ENCODE measurements at places on chromosomes 5 and 9.

- no peak for DNase-seq
Observed at GRCh38 chr5:94180761-94181160, 437.6 kb downstream of the KIAA0825 start.

DNA sequence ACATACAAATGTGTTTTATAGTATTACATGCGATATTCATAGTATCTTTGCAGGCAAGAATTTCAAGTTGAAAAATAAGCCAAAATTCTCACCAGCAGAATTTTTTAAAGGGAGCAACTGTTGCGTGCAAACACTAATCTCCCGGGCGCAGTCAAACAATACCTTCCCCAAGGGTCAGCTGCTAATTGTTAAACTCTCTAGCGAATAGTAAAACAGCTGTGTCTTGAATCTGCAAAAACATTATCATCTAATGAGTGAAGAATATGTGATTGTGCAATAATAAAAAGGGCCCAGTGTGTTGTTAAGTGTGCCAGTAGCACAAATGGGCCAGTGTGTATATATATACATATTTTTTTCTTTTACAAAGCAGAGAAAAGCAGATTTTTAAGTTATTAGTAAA lies 131.4 kb downstream of the CCDC192 start:
- DNase-seq = no peak

DNA sequence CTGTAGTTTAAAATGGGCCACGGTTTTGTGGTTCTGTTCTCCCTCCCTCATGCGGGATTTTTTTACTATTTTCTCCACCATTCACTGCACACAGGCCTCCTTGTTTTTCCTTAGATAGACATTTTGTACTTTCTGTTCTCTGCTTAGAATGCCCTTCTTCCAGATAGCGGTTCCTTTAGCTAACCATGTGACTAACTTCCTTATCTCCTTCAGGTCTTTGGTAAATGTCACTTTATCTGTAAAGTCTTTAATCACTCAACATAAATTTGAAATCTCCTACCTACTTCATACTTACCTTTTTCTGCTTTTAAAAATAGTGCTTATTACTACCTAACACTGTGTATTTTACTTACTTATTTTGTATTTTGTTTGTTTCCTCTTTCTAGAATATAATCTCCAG lies 15.0 kb downstream of the FER start:
- no peak for DNase-seq

GRCh38 chr5:80442742-80443141 lies 34.9 kb downstream of the ZFYVE16 start:
- DNase-seq = no peak

- DNase-seq = no peak
Observed at GRCh38 chr9:99826579-99826978, 4.9 kb downstream of the NR4A3 start.

GRCh38 chr9:89508951-89509615 lies 11.2 kb upstream of the SEMA4D start:
- DNase-seq = no peak

GRCh38 chr5:67061511-67061910 lies 135.1 kb downstream of the CD180 start:
- no peak for DNase-seq

- no peak for DNase-seq
Observed at GRCh38 chr9:128190516-128191405, 611 bp downstream of the CIZ1 start.

DNA sequence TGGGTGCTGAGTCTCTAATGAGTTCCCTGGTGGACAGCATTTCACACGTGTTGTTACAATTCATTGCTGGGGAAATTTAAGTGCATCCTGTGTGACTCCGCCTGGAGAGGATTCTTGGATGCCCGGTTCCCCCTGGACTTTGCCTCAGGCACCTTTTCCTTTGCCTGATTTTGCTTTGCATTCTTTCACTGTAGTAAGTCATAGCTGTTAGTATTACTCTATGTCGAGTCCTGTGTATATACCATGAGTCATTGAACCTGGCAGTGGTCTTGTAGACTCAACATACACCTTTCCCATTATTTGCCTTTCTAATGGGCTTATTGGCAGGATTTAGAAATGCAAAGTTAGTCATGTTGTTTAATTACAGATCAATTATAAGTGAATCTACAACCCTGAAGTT lies 81.9 kb upstream of the DHFR start:
- DNase-seq = no peak

DNA sequence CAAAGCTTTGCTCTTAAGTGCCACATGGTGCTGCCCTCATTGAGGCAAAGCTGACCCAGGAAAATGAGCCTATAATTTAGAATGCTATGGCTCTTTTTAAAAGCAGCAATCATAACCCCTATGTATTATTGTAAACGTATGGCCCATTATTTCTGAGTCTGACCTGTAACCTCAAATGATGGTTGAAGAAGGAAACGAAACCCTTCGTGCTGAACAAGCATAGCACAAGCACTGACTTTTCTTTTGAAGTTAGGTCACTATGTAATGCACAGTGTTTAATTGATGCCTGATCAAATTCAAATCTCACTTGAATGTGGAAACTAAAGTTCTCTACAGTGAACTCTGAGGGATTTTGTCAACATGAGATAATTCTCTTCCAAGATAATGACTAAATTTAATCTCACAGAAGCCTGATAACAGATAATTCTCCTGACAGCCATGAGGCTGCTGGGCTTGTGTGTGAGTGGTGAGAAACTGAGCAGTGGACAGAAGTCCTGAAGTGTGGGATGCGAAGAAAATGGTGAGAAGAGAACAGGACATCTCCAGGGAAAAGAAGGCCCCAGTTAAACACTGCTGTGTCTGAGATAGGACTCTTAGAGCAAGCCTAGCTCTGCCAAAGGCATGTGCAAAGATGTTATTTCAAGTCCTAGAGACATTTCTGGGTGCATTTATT lies 226.9 kb downstream of the MAN2A1 start:
- no peak for DNase-seq

DNA sequence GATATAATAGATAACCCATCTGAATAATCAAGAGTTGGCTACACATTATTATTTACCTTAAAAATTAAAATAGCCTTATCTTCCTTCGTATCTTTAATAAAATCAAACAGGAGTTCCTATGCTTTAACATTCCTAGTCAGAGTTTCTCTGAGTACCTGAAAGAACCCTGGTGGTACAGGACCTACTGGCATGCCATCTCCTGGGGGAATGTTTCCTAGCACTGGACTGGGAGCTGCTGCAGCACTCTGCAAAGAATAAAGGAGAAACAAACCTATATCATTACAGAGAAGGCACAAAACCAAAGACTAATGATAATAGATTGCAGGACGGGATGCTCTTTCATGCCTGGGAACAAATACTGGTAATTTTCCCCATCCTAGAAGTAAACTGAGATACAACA lies 119.5 kb upstream of the ACOT12 start:
- DNase-seq = no peak

DNA sequence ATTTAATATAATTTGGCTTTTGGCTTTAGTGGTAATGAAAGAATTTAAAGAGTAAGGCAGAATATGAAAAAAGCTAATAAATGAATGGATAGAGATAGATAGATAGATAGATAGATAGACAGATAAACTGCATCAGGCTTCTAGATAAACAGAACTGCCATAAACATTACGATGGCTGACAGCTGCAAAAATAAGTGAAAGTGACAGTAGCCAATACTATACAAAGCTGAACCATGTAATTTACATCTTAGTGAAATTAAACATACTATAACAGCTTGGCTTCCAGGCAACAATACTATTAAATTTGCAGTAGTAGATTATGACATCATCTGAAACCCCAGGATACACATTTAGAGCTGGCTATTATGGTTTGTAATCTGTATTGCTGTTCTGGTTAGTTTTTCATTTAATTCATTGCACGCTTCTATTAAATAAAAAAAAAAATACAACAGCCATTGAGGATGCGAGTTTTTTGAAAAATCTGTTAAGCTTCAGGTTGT lies 1354.8 kb downstream of the PTPRD start:
- no peak for DNase-seq

DNA sequence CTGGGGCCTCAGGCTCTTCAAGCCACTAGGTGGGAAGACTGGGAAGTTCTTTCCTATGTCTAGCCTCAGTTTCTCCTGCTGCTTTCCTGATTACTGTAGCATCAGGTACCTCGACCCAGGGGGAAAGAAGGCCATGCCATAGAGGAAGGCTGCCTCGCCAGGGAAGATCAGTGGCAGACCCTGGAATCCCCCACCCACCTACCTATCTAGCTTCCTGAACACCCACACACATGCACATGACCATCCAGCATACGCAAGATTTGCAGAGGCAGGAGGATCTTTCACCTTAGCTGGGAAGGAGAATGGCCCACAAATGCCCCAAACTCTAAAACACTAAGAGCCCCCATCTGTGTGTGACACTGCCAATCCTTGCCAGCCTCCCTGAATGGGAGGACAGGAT lies 8.0 kb downstream of the NR5A1 start:
- no peak for DNase-seq

- no peak for DNase-seq
Observed at GRCh38 chr5:84239494-84239893, 145.2 kb downstream of the EDIL3 start.

DNA sequence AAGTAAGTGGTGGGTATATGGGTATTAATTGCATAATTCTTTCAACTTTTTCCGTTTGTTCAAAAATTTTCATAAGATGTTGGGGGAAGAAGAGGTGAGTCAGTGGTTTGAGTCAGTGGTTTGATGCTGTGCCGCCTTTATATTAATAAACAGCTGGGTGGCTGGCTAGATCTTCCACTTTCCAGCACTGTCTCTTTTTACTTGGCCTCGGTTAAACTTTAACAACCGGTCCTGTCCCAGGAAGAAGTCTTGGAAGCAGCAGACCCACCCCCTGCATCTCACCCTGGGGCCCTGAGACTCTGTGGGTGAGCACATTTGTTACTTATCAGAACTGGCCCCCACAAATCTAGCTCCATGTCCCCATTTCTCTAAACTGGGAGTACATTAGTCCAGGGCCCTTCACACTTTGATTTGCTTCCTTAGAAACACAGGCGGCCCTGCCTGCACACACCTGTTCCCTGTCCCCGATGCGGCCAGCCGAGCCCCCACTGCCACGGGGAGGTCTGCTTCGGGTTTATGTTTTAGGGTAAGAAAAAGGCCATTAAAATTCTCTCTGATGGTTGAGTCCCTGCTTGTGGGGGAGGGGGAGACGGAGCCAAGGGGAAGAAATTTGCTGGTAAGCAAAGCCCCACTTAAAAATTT lies 90.7 kb downstream of the PTCH1 start:
- no peak for DNase-seq

DNA sequence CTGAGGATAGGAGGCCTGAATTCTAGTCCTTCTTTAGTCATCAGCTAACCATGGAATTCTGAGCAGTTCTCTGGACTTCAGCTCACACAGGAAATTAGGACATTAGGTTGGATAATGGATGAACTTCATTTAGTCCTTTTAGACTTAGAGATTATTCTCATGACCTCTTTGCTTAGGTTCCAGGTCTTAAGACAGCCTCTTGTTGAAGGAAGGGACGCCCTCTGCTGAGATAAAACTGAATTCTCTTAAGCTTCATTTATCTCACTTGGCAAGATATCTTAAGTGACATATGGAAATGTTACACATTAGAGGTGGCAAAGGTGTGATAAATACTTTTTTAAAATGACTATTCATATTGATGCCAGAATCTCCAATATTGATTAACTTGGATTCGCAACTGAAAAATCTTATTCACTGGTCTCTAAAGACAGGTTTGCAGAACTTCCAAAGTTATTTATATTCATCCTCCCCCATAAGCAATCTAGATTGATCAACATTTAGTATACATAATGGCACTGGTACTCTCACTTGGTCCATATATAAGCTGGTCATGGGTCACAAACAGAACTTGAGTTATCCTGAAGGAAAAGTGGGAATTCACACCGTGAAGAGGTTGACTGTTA lies 16.9 kb upstream of the ZNF366 start:
- no peak for DNase-seq

DNA sequence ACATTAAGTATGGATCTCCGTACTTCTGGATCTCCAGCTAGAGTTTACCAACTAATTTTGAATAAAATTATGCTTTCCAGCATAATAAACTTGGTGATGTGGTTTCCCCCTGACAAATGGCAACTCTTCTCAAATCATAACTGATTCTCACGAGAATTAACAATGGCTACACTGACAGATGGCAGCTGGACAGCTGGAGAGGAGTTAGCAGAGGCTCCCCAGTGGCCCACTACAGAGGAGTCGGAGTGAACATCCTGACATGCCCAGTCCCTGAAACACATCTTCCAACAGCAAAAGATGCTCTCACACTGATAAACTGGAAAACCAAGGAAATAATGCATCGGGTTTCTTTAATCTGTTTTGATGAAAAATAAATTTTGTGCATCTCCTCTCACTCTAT lies 239.6 kb downstream of the MAN2A1 start:
- DNase-seq = no peak

DNA sequence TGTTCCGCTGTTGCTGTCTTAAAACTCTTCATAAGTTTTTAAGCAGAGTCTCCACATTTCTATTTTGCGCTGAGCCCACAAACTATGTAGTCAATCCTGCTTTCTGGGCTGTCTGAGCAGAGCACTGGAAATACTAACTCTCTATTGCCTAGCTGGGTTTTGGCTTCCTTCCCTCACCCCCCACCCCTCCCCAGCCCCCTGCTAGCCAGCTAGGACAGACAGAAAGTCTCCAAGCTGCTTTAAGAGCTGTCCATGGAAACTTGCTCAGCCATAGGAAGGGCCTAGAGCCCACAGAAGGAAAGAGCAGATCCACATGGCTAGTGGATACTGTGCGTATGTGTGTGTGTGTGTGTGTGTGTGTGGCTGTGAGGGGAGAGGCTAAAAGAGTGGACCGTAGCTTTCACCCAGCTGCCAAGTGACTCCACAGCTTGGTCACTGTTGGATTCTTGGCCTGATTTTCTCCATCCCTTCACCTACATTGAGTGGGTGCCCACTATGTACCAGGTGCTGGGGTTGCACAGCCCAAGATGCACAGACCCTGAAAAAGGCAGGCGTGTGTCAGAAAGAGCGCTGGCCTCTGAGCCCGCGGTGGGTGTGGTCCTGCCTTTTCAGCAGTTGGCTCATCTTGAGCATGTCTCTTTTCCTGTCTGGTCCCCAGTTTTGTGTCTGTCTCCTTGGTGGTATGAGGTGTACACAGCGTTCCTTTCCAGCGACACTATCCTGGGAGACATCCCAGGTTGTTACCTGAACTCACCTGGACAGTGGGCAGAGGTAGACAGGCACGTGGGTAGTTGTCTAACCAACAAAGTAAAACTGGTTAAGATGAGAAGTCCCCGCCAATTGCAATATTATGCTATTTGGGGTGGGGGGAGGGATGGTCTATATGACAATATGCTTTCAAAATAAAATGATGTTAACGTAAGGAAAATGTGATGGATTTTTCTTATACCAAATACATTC lies 5.4 kb upstream of the NKX2-5 start:
- DNase-seq = no peak

DNA sequence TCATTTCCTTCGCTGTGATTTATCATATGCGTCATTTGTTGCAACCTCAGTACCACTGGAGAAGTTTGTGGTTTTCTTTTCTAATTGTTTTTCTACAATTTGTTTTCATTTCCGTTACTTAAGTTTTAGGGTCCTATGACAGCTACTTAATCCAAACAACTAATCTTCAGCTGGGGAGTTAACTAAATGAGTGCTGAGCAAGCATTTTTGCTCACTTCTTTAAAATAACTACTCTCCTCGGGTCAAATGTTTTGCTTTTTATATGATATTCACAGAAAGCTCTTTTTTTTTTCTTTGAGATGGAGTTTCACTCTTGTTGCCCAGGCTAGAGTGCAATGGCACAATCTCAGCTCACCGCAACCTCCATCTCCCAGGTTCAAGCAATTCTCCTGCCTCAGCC lies 14.6 kb upstream of the ICE1 start:
- no peak for DNase-seq

Data from activated T-cell treated with anti-CD3 and anti-CD28 coated beads for 1 hour (primary cell).